Right atrium auricular region (tissue), 2 donors: ENCODE measurements at places on chromosomes 3 and 15. TPM values are rescaled to one million over a fixed set of nuclear protein-coding genes. Genes with fewer than 3 reads are reported as not detected.

- no peaks in the 10 kb centered on the region for H3K27me3 ChIP-seq
- H3K27ac ChIP-seq, result no peak overlapping the region
- H3K4me3 ChIP-seq, result no peak overlapping the region
- H3K4me1 ChIP-seq, result no peaks in the 10 kb centered on the region
- no peak for DNase-seq
- no peaks in the 10 kb centered on the region for H3K36me3 ChIP-seq
These were observed 68.0 kb downstream of the SH3GL3 start for GRCh38 chr15:83515164-83515563.

DNA sequence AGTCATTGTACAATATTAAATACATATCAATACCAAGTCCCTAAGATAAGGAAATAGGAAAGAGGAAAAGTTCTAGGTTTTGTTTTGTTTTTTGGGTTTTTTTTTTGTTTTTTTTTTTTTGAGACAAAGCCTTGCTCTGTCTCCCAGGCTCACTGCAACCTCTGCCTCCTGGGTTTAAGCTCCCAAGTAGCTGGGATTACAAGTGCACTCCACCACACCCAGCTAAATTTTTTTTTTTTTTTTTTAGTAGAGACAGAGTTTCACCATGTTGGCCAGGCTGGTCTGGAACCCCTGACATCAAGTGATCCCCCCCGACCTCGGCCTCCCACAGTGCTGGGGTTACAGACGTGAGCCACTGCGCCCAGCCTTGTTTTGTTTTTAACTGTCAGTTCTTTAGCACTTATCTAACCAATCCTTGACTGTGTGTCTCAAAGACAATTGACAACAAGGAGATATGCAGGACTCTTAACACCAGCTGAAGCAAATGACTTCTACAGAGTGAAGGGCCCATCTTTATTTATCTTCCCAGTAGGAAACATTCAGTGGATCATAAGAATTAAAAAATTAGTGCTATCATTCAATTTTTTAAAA lies 100.0 kb upstream of the RAP2B start:
- H3K27ac ChIP-seq, result no peak overlapping the region
- no peaks in the 10 kb centered on the region for H3K27me3 ChIP-seq
- no peak overlapping the region for H3K4me3 ChIP-seq
- H3K4me1 ChIP-seq, result no peaks in the 10 kb centered on the region

DNA sequence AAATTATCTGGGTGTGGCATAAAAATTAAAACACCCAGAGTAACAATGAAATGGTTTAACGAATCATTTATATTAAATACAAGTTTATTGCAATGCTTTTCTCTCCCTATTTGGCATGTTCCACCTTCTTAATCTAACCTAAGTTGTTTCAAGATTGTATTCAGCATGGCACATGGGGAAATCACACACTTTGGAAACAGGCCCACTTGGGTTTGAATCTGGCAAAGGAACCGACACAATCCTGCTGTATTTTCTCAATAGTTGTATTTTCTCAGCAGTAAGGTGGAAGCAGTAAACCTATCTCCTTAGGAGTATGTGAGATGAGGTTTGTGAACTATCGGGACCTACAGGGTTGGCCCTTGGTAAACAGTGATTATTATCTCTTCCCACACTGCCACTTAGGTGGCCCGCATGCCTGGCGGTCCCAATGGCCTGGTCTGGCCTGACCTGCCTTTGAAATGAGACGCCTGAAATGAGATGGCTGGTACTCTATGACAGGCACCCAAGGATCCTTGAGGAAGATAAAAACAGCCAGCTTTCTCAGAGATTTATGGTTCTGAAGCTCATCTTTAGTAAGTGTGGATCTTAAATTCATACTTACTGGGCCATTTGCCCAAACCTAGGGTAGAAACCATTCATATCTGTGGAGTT lies 45.3 kb upstream of the VILL start:
- H3K4me1 ChIP-seq, result peaks cover 79% of the 10 kb centered on the region
- DNase-seq, result no peak
- peak overlapping the region; percentile 51 for H3K27ac ChIP-seq
- no peak overlapping the region for H3K4me3 ChIP-seq
- H3K36me3 ChIP-seq, result no peaks in the 10 kb centered on the region
- no peaks in the 10 kb centered on the region for H3K27me3 ChIP-seq

DNA sequence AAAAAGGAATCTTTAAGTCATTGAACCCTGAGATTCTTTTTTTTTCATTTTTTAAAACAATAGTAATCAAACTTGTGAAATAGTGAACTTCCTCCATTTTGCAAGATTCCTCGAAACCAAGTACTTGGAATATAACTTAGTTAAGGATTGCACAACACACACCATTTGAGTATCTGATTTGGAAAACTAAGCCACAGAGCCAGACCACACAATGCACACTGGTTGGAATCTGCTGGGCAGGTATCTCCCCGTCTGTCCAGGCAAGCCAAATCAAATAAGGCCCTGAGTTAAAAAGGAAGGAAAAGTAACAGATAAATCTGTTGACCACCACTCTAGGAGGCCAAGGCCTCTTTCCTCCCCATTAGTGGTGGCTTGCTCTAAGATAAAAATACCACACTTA lies 177.5 kb upstream of the ICE2 start:
- no peaks in the 10 kb centered on the region for H3K27me3 ChIP-seq
- H3K27ac ChIP-seq, result no peak overlapping the region
- H3K4me3 ChIP-seq, result no peak overlapping the region
- H3K4me1 ChIP-seq, result peaks cover 8% of the 10 kb centered on the region
- no peaks in the 10 kb centered on the region for H3K36me3 ChIP-seq

DNA sequence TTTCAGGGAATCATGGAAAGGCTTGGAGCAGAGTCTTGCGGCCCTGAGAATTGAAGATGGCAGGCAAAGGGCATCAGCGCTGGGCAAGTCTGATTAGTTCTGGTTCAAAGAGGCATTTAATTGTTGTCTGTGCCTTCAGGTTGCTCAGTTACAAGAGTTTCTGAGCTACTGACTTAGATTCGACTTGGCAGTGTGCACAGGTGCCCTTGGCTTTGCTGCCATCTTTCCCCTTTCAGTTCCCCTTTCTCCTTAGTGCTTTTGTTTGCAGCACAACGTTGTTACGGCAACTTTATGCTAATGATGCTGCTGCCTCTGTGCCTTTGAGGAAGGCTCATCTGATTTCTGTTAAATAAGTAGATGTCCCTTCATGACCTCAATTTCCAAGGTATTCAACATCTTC lies 12.5 kb downstream of the P2RY14 start:
- no peaks in the 10 kb centered on the region for H3K27me3 ChIP-seq
- DNase-seq, result no peak
- H3K36me3 ChIP-seq, result no peaks in the 10 kb centered on the region
- H3K4me3 ChIP-seq, result no peak overlapping the region
- H3K27ac ChIP-seq, result peak overlapping the region; percentile 23

The GOLGA6L10 gene
- 0.35 TPM for total RNA-seq

The SYNPR gene
- 8.3 TPM for total RNA-seq

The TMC3 gene
- not detected for total RNA-seq

The CHRNA5 gene
- total RNA-seq, result 0.22 TPM

The CASR gene
- not detected for total RNA-seq
